T-helper 17 cell (primary cell): ENCODE measurements at places on chromosomes 16 and 17.

DNA sequence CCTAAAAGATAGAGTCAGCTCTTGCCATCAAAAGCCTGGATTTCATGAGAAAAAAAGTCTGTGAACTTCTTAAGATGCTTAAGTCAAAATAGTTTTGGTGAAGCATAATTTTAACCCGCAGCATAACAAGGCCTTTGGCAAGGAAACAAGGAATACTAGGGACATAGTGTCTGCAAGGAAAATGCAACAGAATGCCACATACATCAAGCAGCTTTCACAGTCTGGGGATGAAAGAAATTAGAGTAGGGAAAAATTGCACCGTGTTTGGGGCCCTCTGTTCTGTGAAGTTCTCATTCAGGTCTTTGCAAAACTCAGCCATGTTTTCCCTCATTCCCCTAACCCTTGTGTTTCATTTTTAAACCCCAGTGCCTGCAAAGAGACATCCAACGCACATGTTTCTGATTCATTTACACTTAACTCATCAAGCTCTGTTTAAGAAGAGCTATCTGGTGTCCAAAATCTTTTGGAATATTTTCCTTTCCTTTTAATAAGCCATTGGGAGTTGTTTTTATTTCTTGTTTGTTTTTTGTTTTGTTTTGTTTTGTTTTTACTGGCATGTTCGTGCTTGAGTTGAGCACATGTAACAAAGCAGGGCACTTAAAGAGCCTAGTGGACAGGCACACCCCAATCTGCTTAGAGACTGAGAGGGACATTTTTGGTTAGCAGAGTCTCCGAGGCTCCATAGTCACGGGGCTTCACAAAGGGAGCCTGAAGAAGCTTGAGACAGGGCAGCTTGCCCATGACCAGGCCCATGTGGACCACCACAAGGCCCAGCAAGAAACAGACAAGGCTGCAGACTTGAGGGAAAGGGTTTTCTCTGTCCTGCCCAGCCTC is 116.5 kb downstream of the ANKFN1 start:
- no peak for DNase-seq

- DNase-seq: no peak
Observed at GRCh38 chr17:62674363-62674739, 46.9 kb downstream of the MRC2 start.

- DNase-seq: no peak
Observed at GRCh38 chr17:7988750-7989178, 13.7 kb upstream of the GUCY2D start.

DNA sequence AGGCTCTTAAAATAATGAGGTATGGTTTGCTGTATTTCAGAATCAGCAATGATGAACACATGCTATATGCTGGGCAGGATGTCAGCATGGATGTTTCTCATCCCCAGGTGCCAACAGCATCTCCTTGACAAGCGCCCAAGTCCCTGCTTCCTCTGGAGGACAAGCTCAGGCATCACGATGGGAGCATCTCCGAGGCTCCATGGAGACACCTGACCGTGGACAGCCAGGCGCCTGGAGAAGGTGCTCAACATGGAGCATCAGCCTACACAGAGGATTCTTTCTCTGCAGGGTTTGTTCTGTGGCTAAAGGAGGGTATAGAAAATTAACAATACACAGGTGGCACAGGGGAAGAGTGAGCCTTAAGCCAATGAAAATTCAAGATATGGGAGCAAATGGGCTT is 72.1 kb downstream of the SLC5A11 start:
- no peak for DNase-seq

DNA sequence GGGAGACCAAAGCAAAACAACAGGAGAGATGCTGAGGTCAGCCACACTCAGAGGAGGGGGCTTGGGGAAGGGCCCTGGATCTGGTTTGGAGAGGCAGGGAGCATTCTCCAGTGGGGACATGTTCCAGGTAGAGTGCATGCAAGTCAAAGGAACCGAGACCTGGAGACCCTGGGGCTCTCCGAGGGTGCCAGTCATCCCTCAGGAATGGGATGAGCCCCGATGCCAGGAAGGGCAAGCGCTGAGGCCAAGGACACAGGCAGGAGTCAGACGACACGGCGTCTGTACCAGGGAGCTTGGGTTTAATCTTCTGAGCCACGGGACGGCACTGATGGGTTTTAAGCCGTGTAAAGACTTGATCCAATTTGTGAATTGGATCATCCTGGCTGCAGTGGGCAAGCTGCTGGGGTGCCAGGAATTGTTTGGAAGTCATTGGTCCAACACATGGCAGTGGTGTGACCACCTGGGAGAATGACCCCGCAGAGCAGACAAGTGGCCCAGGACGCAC is 32.9 kb upstream of the ANKRD40CL start:
- DNase-seq: no peak

GRCh38 chr17:51419476-51419875 is 159.1 kb downstream of the UTP18 start:
- no peak for DNase-seq

- DNase-seq: no peak
Observed at GRCh38 chr16:21644674-21645073, 7.7 kb downstream of the IGSF6 start.

DNA sequence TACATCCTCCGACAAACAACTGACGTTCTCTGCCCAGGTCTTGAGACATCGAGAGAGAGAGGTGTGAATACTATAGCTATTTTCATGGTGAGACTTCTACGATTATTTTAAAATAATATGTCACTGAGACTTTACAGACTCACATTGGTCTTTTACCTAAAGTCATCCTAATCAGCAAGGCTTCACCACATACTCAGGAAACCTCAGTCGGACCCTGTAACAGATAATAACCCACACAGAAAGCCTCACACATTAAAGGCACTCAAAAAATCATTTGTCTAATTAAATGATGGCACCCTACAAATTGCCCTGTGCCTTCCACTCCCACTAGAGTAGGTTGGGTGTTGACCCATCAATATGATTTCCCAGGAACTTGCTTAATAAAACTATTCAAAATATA is 19.8 kb upstream of the SLC39A11 start:
- no peak for DNase-seq

DNA sequence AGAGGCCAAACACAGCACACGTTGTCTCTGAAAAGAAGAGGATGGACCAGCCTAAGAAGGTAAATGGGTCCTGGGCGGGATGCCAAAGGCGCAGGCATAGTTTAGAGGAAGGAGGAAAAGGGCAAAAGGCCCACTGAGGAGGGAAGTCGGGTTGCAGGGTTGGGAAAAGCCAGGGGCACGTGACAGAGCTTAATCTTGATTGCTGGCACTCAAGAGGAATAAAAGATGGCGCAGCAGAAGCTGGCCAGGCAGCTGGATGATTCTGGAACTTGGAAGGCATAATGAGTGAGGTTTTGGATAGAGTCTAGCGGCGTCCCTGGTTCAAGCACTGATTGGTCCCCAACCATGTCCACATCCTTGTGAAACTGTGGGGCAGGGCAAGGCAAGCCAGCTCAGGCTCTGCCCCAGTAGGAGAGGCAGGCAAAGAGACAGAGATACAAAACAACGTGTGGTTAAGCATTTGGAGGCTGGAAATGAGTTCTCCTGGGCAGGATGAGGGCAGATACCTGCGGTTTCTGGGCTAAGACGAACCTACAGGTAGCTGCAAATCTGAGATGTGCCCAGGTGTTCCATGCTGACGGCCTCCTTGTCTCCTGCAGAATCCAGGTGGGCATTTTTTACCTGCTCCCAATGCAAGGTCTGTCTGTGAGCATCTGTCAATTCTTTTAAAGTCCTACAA is 52.7 kb upstream of the CIBAR2 start:
- DNase-seq: no peak

DNA sequence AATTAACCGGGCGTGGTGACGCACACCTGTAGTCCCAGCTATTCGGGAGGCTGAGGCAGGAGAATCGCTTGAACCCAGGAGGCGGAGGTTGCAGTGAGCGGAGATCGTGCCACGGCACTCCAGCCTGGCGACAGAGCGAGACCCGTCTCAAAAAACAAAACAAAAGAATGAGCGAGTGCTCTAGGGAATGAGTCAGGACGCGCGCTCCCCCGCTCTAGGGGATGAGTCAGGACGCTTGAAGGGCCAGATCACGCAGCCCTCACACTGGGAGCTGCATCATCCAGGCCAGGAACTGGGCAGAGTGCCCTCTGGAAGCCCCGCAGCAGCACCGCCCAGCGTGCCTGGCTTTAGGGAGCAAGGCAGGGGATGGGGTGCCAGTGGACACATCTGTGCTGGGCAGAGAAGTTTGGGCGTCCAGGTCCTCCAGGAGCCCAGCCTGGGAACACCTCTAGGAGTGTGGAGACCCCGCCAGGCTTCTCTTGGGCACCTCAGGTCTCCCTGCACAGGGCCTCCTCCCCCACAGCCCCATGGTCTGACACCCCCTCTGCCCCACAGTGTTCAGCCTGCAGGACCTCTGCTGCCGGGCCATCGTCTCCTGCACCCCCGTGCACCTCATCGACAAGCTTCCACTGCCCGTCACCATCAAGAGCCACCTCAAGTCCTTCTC is 3.9 kb upstream of the WFIKKN1 start:
- DNase-seq: no peak

DNA sequence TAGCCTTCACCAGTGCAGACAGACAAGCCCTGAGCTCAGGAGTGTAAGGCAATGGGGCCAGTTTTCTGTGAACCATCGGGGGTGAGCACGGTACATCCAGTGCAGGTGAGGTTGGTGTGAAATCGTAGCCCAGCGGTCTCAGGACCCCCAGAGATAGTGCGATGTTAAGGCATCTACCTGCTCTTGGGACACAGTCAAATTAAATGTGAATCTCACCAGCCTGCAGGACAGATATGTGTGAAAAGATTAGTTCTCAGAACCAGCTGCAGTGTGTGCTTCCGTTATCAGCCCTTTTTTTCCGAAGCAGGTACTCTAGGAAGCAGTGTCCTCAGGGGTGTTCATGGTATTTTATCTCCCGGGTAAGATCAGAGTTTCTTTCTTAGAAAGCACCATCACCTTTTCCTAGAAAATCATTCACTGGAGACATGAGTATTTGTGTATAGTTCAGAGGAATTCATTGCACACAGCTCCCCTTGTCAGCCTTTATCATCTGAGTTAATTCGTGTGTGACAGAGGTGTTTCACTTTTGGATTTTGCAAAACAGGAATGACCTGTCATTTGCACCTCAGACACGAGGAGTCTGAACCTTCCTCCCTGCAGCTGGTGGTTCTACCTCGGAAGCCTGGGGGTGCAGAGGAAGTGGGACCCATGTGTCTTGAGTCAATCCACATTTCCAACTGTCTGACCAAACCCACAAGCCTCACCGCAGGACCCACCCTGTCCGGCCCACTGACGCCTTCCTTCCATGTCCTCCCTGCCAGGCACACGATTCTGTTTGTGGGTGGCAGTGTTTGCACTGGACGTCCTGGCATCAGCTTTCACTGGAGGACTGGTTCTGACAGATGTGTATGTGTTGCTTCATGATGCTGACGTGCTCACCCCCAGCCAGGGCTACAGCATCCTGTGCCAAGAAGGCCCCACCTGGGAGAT is 107.8 kb downstream of the CLEC16A start:
- no peak for DNase-seq

DNA sequence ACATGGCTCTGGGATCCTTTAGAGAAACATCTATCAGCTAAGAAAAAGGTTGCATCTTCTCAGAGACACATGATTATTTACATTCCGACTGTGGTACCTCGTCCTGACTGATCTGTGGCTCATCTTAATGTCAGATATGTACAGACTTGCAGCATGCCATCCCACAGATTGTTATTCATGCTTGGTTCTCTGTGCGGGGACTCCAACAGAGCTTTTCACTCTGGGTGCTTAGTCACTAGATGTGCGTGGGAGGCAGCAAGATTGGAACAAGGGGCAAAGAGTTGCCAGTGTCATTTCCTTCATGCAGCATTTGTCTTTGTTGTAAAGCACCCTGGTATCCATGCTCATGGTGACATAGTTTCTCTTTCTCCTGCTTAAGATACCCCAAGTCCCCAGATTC is 179.1 kb upstream of the CACNG5 start:
- no peak for DNase-seq

DNA sequence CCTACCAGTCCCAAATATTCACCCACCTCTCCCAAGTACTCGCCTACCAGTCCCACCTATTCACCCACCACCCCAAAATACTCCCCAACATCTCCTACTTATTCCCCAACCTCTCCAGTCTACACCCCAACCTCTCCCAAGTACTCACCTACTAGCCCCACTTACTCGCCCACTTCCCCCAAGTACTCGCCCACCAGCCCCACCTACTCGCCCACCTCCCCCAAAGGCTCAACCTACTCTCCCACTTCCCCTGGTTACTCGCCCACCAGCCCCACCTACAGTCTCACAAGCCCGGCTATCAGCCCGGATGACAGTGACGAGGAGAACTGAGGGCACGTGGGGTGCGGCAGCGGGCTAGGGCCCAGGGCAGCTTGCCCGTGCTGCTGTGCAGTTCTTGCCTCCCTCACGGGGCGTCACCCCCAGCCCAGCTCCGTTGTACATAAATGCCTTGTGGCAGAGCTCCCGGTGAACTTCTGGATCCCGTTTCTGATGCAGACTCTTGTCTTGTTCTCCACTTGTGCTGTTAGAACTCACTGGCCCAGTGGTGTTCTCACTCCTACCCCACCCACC is 29.8 kb downstream of the POLR2A start:
- no peak for DNase-seq

GRCh38 chr16:67647111-67647651 is 2.2 kb downstream of the CARMIL2 start:
- no peak for DNase-seq

GRCh38 chr17:45808845-45809244 is 24.7 kb downstream of the CRHR1 start:
- no peak for DNase-seq

DNA sequence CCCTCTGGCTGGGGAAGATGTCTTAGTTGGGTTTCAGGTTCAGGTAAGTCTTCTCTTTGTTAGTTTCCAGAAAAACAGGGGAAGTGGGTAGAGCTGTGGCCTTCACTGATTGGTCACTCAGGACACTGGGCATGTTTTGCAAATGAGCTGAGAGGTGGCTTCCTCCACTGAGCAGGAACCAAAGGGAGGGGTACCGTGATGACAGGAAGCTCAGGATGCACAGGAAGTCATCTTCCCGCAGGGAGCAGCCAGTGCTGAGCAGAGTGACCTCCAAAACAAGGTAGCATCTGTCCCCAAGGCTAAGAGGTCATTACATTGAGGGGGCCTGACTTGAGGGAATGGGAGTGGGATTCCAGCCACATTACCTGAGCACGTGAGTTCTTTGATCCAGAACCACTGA is 5.6 kb downstream of the NT5C start:
- no peak for DNase-seq

GRCh38 chr17:79607940-79608623 is 2.8 kb downstream of the RBFOX3 start:
- no peak for DNase-seq

GRCh38 chr16:85829751-85830445 is 30.4 kb downstream of the COX4I1 start:
- DNase-seq: no peak
